CD4-positive, alpha-beta T cell (primary cell): ENCODE measurements at places on chromosomes 2 and 18.

DNA sequence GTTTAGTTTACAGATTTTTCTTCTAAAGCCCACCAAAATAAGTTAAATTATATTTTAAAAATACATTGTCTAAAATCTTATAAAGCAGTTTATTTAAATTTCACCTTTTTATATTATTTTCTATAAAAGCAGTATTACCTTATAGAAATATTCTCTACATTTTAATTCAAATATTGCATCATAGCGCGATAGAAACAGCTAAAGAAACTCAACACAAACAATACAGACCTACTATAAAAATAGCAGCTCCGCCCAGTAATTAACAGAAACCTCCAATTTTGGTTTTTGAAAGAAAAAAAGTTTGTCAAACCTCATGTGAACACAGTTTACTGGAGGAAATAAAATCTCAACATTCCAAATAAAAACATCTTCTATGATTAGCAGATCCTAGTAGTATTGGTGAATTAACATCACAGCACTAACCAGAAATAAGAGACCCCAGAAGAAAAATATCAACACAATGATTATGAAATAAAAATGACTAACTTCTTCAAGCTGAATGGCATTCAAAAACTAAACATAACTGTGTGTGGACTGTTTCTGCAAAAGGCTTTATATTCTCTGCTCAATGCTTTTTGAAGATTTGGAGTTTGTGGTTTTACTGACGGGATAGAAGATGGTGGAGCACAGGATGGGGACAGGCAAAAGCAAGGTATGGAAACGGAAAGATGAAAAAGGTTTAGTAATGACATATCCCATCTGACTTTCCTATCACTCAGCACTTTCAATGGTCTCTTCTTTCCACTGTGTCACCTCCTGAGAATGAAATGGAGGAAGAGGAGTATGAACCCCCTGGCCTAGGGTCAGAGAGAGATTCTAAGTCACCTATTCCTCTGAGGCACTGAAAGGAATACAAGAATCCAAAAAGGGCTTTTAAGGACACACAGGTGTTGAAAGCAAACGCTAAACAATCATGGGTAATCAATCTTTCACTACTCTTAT is 17.5 kb downstream of the MAP4K3 start:
- no peak for DNase-seq

DNA sequence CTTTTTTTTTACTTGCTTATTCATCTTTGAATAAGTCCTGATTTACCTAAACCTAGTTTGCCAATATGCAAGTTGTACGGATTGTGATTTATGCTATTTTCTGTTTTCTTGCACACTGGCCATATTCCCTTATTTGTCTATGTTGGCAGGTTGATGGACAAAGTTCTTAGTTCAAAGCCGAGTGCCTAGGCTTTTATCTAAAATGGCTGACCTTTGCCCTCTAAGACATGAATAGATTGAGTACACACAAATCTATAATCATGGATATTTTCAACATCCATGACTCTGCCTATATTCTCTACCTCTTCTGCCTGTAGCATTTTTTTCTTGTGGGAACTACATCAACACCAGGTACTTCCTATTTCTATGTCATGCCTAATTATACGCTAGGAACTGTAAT is 171.7 kb downstream of the TMEFF2 start:
- DNase-seq: no peak

GRCh38 chr2:7009207-7009911 is 92.1 kb downstream of the RNF144A start:
- no peak for DNase-seq

GRCh38 chr2:236351966-236352525 is 87.8 kb upstream of the ASB18 start:
- no peak for DNase-seq

- DNase-seq: no peak
Observed at GRCh38 chr2:45339253-45339652, 271.8 kb downstream of the SRBD1 start.

- DNase-seq: no peak
Observed at GRCh38 chr2:174760845-174761473, 3.3 kb downstream of the CHRNA1 start.

DNA sequence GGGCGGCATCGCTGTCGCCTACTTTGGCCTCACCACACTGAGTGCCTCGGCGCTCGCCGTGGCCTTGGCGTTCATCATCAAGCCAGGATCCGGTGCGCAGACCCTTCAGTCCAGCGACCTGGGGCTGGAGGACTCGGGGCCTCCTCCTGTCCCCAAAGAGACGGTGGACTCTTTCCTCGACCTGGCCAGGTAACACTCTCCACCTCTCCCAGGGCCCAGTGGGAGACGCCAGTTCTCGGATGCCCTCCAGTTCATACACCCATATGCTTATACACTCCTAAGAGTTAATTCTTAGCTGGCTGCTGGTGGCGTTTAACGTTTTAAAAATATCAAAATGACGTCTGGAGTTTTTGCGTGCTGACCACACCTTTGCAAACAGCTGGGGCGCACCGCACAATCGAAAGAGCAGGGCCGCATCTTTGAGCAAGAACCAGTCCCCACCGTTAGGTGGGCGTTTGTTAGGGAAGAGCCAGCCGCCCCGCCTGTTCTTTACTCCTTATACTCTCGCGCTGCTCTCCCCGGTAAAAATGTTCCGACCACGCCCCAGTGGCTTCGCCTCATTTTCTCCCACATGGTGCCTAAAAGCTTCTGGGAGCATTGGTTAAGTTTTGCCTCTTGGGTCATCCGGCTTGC is 899 bp downstream of the SLC1A4 start:
- no peak for DNase-seq
